Small intestine (tissue), 16 donors: ENCODE measurements at places on chromosomes 13 and 19. TPM values are rescaled to one million over a fixed set of nuclear protein-coding genes. Genes with fewer than 3 reads are reported as not detected.
A peak's percentile ranks its signal among the peaks of the same experiment; 100 is the strongest.

Gene ONECUT3
- under 0.01 TPM for polyA plus RNA-seq

Gene ZNF835
- polyA plus RNA-seq: not detected

Gene KCNC3
- polyA plus RNA-seq: 0.22 TPM

Gene CLPTM1
- polyA plus RNA-seq: 101 TPM

Gene FAM124A
- 0.22 TPM for polyA plus RNA-seq

Gene KLK4
- polyA plus RNA-seq: not detected

Gene KLK12
- 10.6 TPM for polyA plus RNA-seq

Gene KLK6
- polyA plus RNA-seq: 0.07 TPM

Gene PROZ
- 0.84 TPM for polyA plus RNA-seq

Gene ACTMAP
- 19.5 TPM for polyA plus RNA-seq

Gene NALCN
- polyA plus RNA-seq: not detected

Gene GRIN2D
- polyA plus RNA-seq: not detected

Gene FPR1
- polyA plus RNA-seq: 8.1 TPM

Gene NLRP4
- not detected for polyA plus RNA-seq

Gene OVOL3
- polyA plus RNA-seq: not detected

Gene TPRX1
- not detected for polyA plus RNA-seq

DNA sequence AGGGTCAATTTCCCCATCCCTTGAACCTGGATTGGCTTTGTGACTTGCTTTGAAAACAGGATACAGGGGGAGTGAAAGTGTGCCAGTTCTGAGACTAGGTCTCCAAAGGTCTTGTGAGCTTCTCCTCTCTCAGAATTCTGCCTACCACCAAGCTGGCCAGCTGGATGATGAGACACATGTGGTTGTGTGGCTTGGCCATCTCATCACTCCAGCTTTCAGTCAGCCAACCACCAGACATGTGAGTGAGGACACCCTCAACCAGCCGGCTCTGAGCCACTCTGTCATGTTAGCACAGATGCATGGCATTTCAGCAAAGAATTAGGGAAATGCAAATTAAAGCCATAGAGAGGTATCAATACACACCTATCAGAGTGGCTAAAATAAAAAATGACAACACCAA, 29.5 kb downstream of the ENOX1 start:
- H3K36me3 ChIP-seq: no peaks in the 10 kb centered on the region
- no peaks in the 10 kb centered on the region for H3K4me1 ChIP-seq
- no peaks in the 10 kb centered on the region for H3K27me3 ChIP-seq

DNA sequence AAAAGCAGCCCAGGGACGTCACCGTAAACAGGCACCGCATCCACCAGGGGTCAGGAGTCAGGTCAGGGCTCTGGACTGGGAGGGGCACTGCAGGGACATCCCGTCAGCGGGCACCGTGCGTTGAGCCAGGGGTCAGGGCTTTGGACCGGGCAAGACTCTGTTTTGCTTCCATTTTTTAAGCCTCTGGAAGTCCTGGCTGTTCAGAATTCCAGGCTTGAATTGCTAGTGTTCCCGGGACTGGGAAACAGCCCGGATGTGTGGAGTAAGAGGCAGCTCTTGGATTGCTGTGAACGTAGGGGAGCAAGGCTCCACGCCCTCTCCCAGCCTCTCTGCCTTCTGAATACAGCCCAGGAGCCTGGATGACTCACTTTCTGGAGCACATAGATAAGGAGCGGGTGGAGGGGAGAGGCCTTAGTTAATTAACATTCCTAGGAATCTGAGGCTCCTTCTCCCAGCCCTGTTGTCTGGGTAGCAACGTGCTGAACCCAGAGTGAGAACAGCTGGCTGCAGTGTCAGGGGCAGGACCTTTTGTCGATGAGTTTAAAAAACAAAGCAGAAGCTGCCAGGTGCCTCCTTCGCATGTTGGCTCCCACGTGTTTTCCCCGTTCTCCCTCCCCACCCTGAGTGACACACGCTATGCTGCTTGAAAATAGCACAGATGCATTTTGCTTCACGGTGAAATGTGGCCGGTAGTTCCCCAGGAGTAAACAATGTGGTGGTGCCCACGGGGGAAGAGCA, 21.9 kb downstream of the ATP11A start:
- H3K4me3 ChIP-seq: peak overlapping the region; percentile 14
- no peaks in the 10 kb centered on the region for H3K4me1 ChIP-seq
- peak; percentile 98 for DNase-seq
- no peaks in the 10 kb centered on the region for H3K36me3 ChIP-seq

- no peak overlapping the region for H3K4me3 ChIP-seq
- H3K27me3 ChIP-seq: no peaks in the 10 kb centered on the region
- no peaks in the 10 kb centered on the region for H3K4me1 ChIP-seq
- no peak overlapping the region for H3K27ac ChIP-seq
- H3K36me3 ChIP-seq: no peaks in the 10 kb centered on the region
These were observed 155.2 kb upstream of the IPO5 start for GRCh38 chr13:97798171-97798821.

- H3K4me1 ChIP-seq: no peaks in the 10 kb centered on the region
- H3K36me3 ChIP-seq: no peaks in the 10 kb centered on the region
- H3K27me3 ChIP-seq: peaks cover 3% of the 10 kb centered on the region
- H3K27ac ChIP-seq: no peak overlapping the region
- DNase-seq: no peak
- H3K4me3 ChIP-seq: no peak overlapping the region
These were observed 1.2 kb upstream of the KCNA7 start for GRCh38 chr19:49073514-49074378.

DNA sequence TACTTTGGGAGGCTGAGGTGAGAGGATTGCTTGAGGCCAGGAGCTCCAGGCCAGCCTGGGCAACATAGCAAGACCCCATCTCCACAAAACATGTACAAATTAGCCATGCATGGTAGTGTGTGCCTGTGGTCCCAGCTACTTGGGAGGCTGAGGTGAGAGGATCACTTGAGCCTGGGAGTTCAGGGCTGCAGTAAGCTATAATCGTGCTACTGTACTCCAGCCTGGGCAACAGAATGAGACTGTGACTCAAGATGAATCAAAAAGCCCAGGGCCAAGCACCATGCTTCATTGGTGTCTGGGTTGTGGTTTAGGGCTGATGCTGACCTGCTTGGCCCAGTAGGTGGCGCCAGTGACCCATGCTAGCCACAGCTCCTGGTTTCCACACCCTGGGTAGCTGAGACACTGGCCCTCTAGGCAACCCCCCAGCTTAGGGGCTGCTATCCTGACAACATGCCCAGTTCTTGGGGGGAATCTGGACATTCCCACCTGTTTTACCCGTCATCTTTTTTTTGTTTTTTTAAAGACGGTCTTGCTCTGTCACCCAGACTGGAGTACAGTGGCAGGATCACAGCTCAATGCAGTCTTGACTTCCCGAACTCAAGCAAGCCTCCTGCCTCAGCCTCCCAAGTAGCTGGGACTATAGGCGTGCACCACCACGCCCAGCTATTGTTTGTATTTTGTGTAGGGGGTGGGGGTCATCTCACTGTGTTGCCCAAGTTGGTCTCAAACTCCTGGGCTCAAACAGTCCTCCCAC, 5.5 kb downstream of the CCDC124 start:
- DNase-seq: peak; percentile 71
- no peak overlapping the region for H3K4me3 ChIP-seq
- peaks cover 4% of the 10 kb centered on the region for H3K4me1 ChIP-seq
- H3K36me3 ChIP-seq: peaks cover 2% of the 10 kb centered on the region

DNA sequence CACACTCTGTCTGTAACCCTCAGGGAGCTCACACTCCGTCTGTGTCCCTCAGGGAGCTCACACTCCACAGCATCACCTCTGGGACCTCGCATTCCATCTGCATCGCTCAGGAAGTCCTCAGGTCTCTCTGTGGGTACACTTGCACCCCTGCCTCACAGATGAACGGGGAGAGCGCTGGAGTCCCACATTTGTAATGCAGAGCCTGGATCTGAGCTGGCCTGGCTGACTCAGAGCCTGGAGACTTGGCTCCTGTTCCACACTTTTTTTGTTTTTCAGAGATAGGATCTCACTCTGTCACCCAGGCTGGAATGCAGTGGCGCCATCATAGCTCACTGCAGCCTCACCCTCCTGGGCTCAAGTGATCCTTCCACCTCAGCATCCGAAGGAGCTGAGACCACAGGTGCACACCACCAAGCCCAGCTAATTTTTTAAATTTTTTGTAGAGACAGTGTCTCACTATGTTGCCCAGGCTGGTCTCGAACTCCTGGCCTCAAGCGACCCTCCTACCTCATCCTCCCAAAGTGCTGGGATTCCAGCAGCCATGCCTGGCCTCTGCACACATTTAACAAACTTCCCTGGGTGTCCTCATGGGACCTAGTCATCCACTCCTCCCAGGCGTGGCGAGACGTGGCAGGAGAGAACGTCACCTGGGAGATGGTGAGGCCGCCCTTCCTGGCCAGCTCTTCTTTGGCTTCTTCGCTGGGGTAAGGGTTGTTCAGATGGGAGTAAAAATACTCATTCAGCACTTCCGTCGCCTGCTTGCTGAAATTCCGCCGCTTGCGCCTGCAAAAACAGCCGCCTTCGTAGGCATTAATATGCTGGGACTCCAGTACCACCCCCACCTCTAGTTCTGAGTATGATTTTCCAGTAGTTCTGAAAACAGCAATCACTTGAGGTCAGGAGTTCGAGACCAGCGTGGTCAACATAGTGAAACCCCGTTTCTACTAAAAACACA, 31.0 kb downstream of the CILP2 start:
- no peak overlapping the region for H3K27ac ChIP-seq
- no peaks in the 10 kb centered on the region for H3K4me1 ChIP-seq
- peaks cover 3% of the 10 kb centered on the region for H3K36me3 ChIP-seq
- H3K4me3 ChIP-seq: no peak overlapping the region
- no peaks in the 10 kb centered on the region for H3K27me3 ChIP-seq
- DNase-seq: no peak

DNA sequence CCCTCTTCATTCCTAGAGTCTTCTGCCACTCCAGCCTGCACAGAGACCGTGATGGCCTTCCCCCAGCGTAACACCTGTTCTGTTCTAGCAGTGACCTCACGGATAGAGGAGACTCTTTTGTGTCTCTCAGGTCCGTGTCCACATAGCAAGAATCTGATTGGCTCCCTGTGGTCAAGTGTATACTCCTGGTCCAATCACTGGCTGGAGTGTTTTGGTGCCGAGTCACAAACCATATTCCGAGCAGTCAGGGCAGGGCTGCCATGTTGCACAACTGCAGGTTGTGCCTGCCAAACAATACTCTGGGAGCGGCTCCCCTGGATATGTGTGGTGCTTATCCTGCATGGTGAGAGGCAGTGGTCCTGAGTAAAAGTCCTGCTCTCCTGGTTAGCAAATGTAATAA, 402.4 kb downstream of the KCNRG start:
- H3K36me3 ChIP-seq: no peaks in the 10 kb centered on the region
- H3K27me3 ChIP-seq: no peaks in the 10 kb centered on the region
- H3K27ac ChIP-seq: no peak overlapping the region
- no peaks in the 10 kb centered on the region for H3K4me1 ChIP-seq

GRCh38 chr13:37868691-37869505, 674 bp downstream of the TRPC4 start:
- peak; percentile 4 for DNase-seq
- peaks cover 3% of the 10 kb centered on the region for H3K27me3 ChIP-seq
- no peaks in the 10 kb centered on the region for H3K36me3 ChIP-seq
- H3K4me1 ChIP-seq: no peaks in the 10 kb centered on the region

GRCh38 chr13:61466280-61466679, 50.6 kb upstream of the PCDH20 start:
- no peaks in the 10 kb centered on the region for H3K27me3 ChIP-seq
- no peaks in the 10 kb centered on the region for H3K36me3 ChIP-seq
- DNase-seq: no peak
- no peak overlapping the region for H3K27ac ChIP-seq

- H3K36me3 ChIP-seq: no peaks in the 10 kb centered on the region
- no peaks in the 10 kb centered on the region for H3K27me3 ChIP-seq
- H3K27ac ChIP-seq: no peak overlapping the region
- DNase-seq: no peak
- no peaks in the 10 kb centered on the region for H3K4me1 ChIP-seq
These were observed 667.9 kb upstream of the SLITRK5 start for GRCh38 chr13:87003265-87003664.

- H3K4me3 ChIP-seq: no peak overlapping the region
- H3K4me1 ChIP-seq: no peaks in the 10 kb centered on the region
- H3K27me3 ChIP-seq: no peaks in the 10 kb centered on the region
These were observed 45.2 kb upstream of the AMER2 start for GRCh38 chr13:25217023-25217885.

DNA sequence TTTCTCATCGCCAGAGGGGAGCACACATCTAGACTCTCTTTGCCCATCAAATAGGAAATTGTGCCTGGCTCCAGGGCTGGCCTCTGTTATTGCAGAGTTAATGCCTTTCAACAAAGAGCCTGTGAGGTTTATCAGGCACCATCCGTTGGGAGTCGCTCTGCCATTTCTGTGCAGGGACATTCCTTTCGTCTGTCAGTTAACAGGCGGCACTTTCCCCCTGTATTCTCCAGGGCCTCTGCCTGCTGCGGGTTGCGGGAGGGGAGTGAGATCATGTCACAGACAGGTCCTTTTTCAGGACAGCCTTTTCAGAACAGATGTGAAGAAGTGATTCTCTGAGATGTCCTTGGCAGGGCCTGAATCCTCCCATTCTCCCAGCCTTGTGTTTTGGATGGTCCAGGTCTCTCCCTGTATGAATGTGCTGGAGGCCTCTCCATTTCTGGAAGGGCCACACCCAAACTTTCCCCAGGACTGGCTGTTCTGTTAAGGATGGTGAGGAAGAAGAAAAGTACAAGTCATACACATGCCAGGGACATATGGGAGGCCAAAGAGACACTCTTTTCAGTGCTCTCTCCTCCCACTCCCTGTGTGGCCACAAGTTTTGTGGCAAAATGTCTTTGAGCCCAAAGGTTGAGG, 14.9 kb downstream of the SERP2 start:
- DNase-seq: no peak
- H3K4me1 ChIP-seq: no peaks in the 10 kb centered on the region
- H3K27ac ChIP-seq: no peak overlapping the region
- no peaks in the 10 kb centered on the region for H3K36me3 ChIP-seq
- no peak overlapping the region for H3K4me3 ChIP-seq

GRCh38 chr19:54660964-54661363, 1.8 kb upstream of the LILRB4 start:
- no peaks in the 10 kb centered on the region for H3K27me3 ChIP-seq
- no peak for DNase-seq
- no peaks in the 10 kb centered on the region for H3K4me1 ChIP-seq
- no peak overlapping the region for H3K4me3 ChIP-seq
- H3K27ac ChIP-seq: no peak overlapping the region

- no peaks in the 10 kb centered on the region for H3K27me3 ChIP-seq
- no peak for DNase-seq
- no peaks in the 10 kb centered on the region for H3K4me1 ChIP-seq
- no peak overlapping the region for H3K4me3 ChIP-seq
- no peak overlapping the region for H3K27ac ChIP-seq
- H3K36me3 ChIP-seq: no peaks in the 10 kb centered on the region
These were observed 8.5 kb upstream of the XPO4 start for GRCh38 chr13:20911037-20911436.

DNA sequence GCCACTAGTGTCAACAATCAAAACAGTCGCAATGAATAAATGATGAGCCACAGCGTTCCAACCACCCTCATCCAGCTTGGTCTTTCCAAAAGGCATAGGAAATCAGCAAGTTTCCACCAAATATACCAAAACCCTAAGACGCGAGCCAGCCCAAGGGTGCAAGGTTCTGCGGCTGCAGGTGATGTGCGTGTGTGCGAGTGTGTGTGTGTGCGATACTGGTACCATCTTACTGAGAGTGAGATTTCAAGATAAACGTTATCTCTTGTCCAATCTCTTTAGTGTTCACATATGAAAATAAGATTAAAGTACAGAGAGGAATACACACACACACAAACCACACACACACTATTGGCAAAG, 895 bp upstream of the TRPC4 start:
- no peaks in the 10 kb centered on the region for H3K4me1 ChIP-seq
- H3K4me3 ChIP-seq: no peak overlapping the region
- H3K27ac ChIP-seq: no peak overlapping the region

- H3K36me3 ChIP-seq: no peaks in the 10 kb centered on the region
- H3K27ac ChIP-seq: no peak overlapping the region
- H3K4me1 ChIP-seq: no peaks in the 10 kb centered on the region
These were observed 48.7 kb upstream of the ZNF507 start for GRCh38 chr19:32296694-32297093.
